ENCODE measurements at places on chromosomes 16 and 17.

GRCh38 chr17:69820876-69821473, 254.1 kb upstream of the KCNJ16 start:
- no peak for DNase-seq

DNA sequence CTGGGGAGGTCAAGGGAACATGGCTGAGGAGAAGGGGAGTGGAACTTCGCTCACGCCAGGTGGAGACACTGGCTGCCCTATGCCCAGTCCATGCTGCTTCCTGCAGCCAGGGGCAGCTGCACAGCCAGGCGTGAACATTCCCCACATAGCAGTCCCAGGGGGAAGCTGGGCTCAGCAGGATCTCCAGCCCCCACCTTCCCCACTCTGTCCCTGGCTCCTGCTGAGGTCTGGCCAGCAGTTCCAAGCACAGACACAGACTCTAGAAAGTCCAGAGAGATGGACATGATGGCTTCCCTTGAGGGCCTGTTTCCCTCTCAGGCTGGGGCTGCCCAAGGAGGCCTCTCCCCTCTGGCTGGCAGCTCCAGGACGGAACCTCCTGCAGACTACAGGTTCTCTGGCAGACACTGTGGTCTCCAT, 9.3 kb downstream of the JUP start:
- DNase-seq: peak; percentile 59

- DNase-seq: no peak
These were observed 52.2 kb downstream of the CCT6B start for GRCh38 chr17:34909040-34909439.

DNA sequence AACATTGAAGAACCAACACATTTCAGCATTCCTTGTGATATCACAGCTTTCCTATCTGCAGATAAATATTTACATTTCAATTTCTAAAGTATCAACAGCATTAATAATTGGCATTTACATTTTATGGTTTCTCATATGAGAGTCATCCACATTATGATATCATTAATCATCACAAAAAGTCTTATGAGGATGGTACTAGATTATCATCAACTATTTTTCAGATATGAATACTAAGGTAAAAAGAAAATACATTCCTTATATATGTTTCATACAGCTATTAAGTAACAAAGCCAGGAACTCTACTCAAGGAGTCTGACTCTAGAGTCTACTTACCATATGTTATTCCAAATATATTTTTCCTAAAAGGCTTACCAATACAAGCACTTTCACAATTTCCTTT, 40.7 kb downstream of the ABCA5 start:
- DNase-seq: no peak

DNA sequence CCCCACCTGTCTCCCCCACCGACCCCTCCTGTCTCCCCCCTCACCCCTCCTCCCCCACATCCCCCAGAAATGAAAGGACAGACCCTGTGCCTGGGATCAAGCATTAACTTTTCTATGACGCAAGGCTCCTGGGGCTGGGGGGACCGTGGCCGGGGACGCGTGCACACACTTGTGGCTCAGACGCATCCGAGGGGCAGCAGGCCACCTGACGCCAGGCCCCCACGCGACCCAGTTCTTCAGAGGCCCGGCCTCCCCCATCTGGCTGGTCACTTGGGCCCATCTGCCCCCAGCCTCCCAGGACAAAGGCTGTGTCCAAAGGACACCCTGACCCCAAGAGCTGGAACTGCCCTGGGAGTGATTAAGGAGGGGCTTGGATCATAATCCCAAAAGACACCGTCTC, 14.0 kb upstream of the PVALEF start:
- DNase-seq: no peak

DNA sequence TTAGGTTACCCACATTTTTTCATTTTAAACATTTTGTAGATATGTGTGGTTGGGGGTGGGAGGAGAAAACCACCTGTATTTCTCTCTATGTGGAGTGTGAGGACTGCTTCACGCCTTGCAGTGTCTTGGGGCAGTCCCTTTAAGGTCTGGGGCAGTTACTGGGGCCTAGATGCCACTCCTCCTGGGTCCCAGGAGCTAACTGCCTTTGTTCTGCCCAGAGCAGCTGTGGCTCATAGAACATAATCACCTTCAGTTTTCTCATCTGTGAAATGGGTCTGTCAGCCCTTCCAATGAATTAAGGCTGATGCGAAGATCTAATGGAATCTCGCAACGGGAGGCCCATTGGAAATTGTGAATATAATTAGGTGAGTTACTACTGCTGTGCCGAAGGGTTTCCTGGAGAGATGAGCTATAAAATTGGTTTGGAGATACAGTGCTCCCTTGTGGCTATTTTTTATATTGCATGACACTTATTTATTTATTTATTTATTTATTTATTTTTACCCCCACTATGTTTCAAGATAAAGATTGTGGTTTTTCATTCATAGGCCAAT, 22.9 kb downstream of the DHRS7C start:
- DNase-seq: no peak

GRCh38 chr16:89039756-89040155, 53.9 kb upstream of the ACSF3 start:
- no peak for DNase-seq

- DNase-seq: no peak
These were observed 79.9 kb upstream of the MON1B start for GRCh38 chr16:77111056-77111565.

GRCh38 chr16:82833378-82833993, 206.7 kb downstream of the CDH13 start:
- DNase-seq: peak; percentile 4

DNA sequence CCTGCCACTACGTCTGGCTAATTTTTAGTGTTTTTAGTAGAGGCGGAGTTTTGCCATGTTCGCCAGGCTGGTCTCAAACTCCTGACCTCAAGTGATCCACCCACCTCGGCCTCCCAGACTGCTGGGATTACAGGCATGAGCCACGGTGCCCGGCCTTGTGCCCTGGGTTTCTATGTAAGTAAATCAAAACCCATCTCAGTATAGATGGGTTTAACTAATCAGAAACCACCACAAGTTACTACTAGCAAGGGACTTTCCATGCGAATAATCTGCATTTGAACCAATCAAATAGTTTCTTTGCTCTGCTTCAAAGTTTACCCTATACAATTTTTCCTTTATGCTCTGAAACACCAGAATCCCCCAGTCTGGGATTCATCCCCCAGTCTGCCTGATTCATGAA, 16.5 kb upstream of the EIF1 start:
- DNase-seq: no peak

- no peak for DNase-seq
These were observed 45.8 kb upstream of the CDRT4 start for GRCh38 chr17:15513058-15513791.

DNA sequence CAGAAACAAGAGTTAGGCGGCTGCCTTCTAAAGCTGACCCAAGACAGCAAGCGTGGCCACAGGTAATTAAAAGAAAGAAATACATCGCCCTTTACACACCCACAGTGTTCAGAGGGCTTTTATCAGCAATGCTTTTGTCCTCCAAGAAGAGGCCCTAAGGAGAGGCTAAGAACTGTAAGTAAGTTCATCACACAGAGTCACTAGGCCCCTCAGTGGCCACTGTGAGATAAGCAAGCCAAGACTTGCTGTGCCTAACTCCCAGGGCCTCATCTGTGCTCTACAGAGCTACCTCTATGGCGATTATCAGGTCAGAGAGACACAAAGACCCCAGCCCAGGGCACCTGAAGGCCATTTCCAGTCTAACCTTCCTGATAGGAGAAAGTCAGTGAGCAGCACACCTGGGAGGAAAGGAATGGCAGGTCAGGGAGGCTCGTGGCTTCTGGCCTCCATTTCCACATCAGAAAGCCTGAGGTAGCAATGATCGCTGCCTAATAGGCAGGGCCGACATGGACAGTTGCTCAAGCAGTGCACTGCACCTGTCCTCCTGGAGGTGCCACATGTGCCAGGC, 545.2 kb upstream of the CDH11 start:
- no peak for DNase-seq

DNA sequence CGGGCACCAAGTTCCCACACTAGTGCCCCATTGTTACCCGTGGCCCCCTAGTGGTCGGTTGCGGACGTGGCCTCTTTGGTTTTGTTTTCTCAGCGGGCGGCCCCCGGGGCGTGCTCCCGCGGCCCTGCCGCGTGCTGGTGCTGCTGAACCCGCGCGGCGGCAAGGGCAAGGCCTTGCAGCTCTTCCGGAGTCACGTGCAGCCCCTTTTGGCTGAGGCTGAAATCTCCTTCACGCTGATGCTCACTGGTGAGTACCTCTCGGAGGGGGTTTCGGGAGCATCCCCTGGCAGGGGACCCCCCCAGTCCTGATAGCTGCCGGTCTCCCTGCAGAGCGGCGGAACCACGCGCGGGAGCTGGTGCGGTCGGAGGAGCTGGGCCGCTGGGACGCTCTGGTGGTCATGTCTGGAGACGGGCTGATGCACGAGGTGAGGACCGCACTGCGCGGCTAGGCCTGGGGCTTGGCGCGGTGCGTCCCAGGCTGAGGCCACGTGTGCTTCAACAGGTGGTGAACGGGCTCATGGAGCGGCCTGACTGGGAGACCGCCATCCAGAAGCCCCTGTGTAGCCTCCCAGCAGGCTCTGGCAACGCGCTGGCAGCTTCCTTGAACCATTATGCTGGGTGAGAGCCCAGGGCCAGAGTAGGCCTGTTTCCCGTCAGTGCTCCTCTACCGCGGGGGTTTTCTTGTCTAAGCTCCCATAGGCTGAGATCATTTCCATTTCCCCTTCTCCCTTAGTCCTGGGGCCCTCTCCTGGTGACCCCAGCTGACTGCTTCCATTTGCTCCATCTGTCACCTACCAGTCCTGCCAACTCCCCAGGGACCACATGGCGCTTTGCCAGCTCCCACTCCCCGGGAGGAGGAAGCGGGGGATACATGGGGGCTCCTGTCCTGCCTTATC, 1.7 kb downstream of the SPHK1 start:
- peak; percentile 91 for DNase-seq

- no peak for DNase-seq
These were observed 14.8 kb downstream of the DNAI2 start for GRCh38 chr17:74288785-74289184.

DNA sequence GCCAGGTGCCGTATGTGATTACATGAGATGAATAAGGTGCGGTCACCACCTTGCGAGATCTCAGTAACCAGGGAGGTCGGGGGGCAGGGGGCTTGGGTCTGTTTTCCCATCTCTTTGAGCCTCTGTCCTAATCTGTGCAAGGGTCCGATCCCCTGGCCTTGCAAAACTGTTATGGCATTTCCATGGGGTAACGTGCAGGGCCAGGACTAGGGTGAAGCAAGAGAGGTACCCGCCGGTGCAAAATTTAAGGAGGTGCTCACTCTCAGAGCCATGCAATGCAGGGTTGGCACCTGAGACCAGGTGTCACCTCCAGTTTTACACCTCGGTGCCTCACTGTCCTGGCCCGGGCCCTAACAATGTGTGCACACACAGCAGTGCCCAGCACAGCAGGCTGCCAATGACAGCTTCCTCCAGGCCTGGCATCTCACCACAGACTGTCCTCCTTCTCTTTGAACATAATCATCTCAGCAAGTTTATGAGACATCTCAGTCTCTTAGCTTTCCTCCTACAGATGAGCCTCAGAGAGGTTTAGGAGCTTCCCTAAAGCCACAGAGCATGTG, 43.6 kb downstream of the C16orf95 start:
- DNase-seq: no peak

- DNase-seq: no peak
These were observed 7.9 kb downstream of the DYNLL2 start for GRCh38 chr17:58091024-58091567.

DNA sequence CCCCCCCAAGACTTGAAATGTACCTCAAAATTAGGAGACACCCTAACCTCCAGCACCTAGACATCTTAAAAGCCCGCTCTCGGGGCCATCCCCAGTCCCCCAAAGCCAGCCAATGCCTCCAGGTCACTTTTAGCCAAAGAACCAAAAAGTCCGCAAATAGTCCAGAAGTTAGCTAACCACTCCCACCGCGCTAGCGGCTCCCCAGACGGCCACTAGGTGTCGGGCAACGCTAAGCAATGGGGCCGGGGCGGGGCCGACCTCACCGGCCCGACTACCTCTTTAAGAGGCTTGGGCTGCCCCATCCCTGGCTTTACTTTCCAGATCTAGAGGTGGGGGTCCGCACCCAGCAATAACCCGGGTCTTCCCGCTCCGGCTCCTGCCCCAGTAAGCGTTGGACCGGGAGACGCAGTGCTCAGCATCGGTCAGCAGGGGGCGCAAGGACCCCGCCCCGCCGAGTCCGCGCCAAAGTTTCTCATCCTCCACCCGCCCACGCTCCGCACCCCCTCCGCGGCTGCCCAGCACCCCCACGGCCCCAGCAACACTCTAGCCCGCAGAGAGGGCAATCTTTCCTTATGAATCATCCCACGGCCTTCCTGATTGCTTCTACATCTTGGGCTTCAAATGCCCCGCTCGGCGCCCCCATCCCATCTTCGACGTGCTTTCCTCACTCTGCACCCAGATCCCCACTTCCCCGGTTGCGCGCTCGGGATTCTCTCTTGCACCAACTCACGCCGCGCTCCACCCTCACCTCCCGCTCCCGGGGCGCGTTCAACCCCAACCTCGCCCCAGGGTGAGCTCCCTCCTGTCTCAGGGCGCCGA, 765 bp downstream of the COL1A1 start:
- DNase-seq: peak; percentile 94

- DNase-seq: no peak
These were observed 181.9 kb downstream of the MSI2 start for GRCh38 chr17:57438066-57438731.

DNA sequence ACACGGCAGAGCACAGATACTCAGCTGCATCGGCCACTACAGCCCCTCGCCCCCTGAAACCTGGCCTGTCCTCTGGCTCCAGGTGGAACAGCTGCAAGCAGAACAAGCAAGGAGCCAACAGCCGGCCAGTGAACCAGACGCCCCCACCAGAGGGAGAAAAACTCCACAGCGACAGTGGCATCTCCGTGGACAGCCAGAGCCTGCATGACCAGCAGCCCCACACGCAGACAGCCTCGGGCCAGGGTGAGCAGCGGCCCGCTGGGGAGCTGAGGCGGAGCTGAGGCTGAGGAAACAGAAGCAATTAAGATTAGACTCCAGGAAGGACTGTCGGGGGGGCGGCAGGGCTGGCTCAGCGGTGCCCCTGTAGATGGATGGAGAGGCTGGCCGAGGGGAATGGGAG, 16.7 kb downstream of the NGFR start:
- no peak for DNase-seq

GRCh38 chr16:75488322-75488721, 6.9 kb downstream of the CHST6 start:
- DNase-seq: no peak

DNA sequence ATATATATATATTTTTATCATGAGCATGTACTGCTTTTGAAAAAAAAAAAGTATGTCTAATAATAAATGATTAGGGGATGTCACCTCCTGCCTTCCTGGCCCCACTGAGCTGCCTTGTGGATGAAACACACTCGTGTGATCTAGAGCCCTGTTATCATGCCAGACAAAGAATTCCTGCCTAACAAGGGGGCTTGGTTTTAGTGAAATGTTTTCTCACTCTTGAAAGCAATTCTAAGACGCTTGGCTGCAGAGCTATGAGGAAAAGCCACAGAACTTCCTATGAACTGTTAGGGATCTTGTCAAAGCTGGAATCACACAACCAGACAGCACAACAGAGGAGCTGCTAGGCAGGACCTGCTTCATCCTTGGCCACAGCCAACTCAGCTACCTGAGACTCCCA, 4.0 kb downstream of the ZDHHC1 start:
- no peak for DNase-seq

GRCh38 chr16:60541535-60541934, 1494.7 kb downstream of the CDH8 start:
- no peak for DNase-seq
